Small intestine (tissue), 16 donors: ENCODE measurements at places on chromosomes 11 and 22. TPM values are rescaled to one million over a fixed set of nuclear protein-coding genes. Genes with fewer than 3 reads are reported as not detected.

DNA sequence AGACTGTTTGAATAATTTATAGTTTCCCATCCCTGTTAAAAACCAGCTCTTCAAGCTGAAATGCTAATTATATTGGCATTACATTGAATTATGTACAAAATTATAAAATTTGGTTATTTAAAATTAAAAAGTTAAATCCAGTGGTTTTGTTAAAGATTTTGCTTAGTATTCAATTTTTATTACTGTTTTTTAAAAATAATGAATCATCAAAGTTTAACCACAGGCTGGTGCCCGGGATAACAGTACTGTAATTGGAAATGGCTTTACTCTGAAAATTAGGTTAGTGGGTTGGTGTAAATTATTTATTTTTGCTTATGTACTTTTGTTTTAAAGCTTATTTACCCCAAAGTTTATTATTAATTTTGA lies 45.4 kb upstream of the WEE1 start:
- H3K27ac ChIP-seq, result no peak overlapping the region
- peaks cover 3% of the 10 kb centered on the region for H3K4me1 ChIP-seq
- H3K4me3 ChIP-seq, result no peak overlapping the region
- no peaks in the 10 kb centered on the region for H3K27me3 ChIP-seq

- H3K36me3 ChIP-seq, result no peaks in the 10 kb centered on the region
- H3K4me1 ChIP-seq, result no peaks in the 10 kb centered on the region
- H3K27ac ChIP-seq, result no peak overlapping the region
- H3K27me3 ChIP-seq, result no peaks in the 10 kb centered on the region
These were observed 1848.3 kb upstream of the RAG2 start for GRCh38 chr11:38446336-38446735.

DNA sequence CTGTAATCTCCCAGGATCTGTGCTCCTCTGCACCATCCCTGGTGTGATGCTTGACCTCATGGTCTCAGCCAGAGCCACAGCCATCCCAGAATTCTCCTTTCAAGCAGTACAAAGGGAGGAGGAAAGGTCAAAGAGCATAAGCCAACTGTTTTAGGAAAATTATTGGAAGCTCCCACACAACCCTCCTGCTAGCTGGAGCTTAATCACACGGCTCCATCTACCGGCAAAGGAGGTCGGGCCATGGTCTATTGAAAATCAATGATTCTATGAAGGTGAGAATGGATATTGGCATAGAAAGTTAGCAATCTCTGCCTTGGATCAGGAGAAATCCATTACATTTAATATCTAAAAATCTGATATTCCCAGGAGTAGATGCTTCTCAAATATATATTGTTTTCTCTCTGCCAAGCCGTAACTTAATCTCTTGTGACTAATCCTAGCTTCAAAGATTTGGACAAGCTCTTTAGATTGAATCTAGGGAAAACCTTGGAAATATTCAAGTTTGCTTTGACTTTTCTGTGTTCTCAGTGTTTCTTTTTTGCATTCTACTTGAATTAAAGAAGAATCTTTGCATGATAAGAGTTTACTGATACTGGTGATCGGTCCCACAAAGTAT lies 259.6 kb downstream of the NTM start:
- H3K4me3 ChIP-seq, result no peak overlapping the region
- DNase-seq, result no peak
- H3K36me3 ChIP-seq, result no peaks in the 10 kb centered on the region
- H3K4me1 ChIP-seq, result no peaks in the 10 kb centered on the region

DNA sequence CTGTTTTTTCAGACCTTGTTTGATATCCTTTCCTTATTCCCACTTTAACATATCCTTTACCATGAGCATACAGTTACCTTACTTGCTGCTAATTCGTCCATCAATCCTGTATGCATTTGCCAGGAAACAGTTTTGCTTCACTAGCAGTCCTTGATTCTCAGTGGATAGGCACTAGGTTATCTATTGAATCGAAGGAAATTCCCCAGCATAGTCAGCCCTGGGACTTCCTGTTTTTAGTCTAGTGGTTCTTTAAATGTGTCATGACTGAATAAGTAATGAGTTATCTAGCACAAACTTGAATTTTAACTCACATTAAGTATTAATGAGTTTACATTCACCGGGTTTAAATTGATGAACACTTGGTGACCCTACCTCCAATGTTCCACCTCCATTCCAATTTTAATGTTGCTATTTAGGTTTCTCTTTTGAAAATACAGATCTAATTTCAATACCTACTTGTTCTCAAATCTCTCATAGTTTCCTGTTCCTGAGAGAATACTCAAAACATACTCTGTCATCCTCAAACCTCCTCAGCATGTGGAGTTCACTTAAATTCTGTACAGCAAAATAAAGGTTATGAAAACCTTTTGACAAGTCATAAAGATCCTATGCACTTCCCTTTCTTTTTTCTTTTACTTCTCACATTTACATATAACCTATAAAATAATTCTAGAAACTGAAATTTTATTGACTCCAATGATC lies 1375.1 kb upstream of the TENM4 start:
- H3K4me3 ChIP-seq, result no peak overlapping the region
- no peaks in the 10 kb centered on the region for H3K27me3 ChIP-seq
- no peaks in the 10 kb centered on the region for H3K36me3 ChIP-seq
- no peak for DNase-seq

DNA sequence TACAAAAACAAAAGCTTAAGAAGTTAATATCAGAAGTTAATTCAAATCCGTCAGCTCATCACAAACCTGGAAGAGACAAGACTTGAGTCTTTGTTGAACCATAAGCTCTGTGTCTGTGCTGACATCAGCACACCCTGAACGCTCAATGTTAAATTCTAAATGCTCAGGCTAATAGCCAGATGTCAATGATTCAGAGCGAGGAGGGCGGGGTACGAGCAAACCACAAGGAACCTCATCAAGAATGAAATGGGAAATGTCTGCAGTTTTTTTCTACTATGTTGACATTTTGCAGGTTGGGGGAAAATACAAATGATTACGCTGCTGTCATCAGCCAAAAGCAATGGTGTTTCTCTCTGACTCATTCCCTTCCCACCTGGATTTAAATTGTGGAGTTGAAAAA lies 1057.2 kb downstream of the NTM start:
- no peaks in the 10 kb centered on the region for H3K4me1 ChIP-seq
- no peak overlapping the region for H3K27ac ChIP-seq
- H3K27me3 ChIP-seq, result no peaks in the 10 kb centered on the region
- no peak overlapping the region for H3K4me3 ChIP-seq

GRCh38 chr11:100874203-100874602 lies 187.1 kb downstream of the ARHGAP42 start:
- H3K27ac ChIP-seq, result no peak overlapping the region
- H3K36me3 ChIP-seq, result no peaks in the 10 kb centered on the region
- DNase-seq, result no peak

- H3K27ac ChIP-seq, result no peak overlapping the region
- no peaks in the 10 kb centered on the region for H3K36me3 ChIP-seq
- no peak for DNase-seq
These were observed 2.6 kb upstream of the UCP3 start for GRCh38 chr11:74011360-74012073.

DNA sequence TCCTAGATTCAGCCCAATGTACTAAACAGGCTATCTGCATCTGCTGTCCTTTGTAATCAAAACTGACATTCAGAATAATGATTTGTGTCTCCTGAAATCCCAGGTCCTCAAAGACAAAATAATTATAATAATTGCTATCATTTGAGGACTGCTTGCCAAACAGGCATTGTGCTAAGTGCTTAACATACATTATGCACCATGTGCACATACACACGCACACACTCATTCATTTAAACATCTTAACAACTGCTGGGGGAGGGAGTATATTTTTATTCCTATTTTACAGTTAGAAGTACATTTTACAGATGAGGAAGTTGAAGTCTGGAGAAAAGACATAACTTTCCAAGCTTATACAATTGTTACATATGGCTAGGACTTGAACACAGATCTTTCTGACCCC lies 308.0 kb upstream of the ZC3H12C start:
- H3K27ac ChIP-seq, result no peak overlapping the region
- no peaks in the 10 kb centered on the region for H3K36me3 ChIP-seq
- H3K27me3 ChIP-seq, result no peaks in the 10 kb centered on the region
- no peak overlapping the region for H3K4me3 ChIP-seq

The MOGAT2 gene
- polyA plus RNA-seq, result 155 TPM

The KRTAP5-8 gene
- not detected for polyA plus RNA-seq

The ABCG4 gene
- polyA plus RNA-seq, result not detected
